Esophagus squamous epithelium (tissue), 5 donors: ENCODE measurements at places on chromosomes 7 and 10.

DNA sequence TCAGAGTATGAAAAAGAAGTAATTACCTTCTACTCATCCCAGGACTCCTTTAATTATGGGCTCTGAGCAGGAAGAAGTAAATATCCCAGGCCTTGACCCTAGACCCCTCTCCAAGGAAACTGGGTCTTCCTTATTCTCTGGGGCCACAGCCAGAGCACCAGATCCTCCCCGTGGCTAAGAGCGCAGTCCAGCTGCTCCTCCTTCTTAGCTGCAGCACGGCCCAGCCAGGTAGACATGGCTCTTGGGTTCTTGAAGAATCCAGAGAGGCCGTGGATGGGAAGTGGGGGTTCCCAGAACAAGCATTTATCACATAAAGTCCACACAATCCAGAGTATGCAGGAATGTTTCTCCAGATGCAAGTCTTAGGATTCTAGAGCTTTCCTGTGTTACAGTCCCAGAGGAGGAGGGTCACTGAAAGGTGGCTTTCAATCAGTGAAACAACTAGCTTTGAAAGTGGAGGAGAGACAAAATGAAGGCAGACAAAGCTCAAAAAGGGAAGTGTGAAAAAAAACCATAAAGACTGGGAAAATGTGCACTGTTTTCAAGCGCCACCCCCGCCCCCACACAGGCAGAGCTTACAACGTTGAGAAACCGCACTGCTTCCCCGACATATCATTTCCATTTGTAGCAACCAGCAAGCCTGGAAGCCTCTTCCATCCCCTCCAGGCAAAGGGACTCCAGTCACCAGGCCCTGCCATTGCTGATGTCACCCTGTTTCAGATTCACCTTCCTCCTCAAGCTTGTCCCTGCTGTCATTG lies 396.5 kb upstream of the MKI67 start:
- no peak for DNase-seq

DNA sequence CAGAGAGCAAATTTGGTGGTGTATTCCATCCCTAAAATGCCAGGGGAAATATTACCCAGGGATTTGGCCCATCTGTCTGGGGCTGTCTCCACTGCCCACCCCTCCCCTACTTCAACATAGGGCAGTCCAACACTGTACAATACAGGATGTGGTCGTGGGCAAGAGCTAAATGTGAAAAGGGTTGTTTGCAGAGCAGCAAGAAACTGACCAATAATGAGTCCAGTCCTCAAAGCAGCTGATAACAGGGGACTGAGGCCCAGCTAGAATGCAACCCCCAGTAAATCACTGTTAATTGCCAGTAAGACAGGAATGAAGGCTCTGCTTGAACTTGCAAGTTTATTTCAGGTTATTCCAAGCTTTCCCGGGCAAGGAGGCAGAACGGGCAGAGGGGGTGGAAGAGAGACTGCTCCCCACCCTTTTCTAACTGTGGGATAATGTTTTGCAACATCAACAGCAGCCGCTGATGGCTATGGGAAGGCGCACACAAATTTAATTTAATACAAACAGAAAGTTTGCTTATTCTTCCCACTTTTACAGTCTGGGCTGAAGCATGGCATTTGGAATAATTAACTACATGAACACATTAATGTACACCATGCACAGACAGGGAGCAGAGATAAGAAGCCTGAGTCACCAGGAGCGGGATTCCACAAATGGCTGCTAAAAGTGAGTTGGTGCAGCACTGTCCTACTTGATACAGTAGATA lies 36.8 kb downstream of the AFAP1L2 start:
- no peak for DNase-seq

DNA sequence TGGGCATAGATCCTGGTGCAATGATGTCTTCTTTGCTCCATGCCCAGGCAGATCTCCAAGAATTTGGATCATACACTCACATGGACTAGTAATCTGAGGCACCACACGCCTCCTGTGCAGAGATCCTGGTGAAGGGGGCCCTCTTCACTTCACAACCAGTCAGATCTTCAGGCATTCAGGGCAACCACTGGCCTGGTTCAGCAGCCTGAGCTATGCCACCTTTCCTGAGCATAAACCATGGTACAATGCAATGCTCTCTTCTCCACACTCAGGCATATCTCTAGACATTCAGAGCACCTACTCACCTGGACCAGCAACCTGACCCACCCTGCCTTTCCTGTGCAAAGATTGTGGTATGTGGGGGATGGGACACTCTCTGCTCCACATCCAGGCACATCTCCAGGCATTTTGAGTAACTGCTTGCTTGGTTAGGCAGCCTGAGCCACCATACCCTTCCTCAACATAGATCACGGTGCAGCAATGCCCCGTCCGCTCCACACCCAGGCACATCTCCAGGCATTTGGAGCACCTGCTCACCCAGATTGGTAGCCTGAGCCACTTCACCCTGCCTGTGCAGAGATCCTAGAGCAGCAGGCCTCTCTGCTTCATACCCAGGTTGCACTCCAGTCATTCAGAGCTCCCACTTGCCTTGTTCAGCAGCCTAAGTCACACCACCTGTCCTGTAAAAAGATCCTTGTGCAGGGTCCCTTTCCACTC lies 532.2 kb upstream of the STEAP1 start:
- no peak for DNase-seq

- DNase-seq, result no peak
These were observed 24.1 kb downstream of the GRIFIN start for GRCh38 chr7:2452074-2452507.

DNA sequence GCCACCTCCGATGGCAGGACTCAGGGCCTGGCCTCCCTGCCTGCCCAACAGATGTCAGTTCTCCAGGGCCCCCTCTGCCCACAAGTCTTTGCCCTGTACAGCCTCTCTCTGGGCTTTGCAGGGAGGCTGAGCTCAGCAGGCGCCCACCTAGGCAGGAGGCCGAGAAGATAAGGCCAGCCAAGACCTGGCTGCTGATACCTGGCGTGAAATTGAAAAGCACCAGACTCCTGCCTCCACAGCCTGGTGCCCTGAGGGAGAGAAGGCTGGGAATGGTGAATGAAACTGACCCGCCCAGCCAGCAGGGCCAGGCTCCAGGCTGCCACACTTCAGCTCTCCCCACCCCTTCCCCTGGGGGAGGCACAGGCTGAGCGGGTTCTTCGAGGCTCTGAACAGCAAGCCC lies 145.8 kb downstream of the CDH23 start:
- DNase-seq, result no peak

DNA sequence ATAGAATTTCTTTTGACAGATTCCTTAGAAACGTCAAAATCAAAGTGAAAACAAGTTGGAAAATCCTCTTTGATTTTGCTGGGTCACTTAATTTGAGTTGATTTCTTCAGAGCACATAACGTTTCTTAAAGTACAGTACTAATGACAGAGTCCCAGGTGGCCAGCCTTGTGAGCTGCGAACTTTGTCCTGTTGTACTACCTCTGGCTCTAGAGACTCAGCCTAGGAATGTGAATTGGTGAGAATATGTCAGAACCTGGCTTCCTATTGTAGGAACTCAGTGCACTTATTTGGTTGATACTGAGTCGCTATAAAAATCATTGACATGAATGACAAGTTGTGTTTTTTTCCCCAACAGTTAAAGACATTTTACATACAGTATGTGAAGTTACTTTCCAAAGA lies 20.2 kb downstream of the SDK1 start:
- no peak for DNase-seq

GRCh38 chr10:124354411-124355382 lies 64.0 kb downstream of the OAT start:
- no peak for DNase-seq

- DNase-seq, result no peak
These were observed at the start of gene CTTNBP2 for GRCh38 chr7:117873310-117874190. Gene CTTNBP2, minus strand, starts transcription at chr7:117873441. Its CDS starts 26 bp downstream, at chr7:117873415.

DNA sequence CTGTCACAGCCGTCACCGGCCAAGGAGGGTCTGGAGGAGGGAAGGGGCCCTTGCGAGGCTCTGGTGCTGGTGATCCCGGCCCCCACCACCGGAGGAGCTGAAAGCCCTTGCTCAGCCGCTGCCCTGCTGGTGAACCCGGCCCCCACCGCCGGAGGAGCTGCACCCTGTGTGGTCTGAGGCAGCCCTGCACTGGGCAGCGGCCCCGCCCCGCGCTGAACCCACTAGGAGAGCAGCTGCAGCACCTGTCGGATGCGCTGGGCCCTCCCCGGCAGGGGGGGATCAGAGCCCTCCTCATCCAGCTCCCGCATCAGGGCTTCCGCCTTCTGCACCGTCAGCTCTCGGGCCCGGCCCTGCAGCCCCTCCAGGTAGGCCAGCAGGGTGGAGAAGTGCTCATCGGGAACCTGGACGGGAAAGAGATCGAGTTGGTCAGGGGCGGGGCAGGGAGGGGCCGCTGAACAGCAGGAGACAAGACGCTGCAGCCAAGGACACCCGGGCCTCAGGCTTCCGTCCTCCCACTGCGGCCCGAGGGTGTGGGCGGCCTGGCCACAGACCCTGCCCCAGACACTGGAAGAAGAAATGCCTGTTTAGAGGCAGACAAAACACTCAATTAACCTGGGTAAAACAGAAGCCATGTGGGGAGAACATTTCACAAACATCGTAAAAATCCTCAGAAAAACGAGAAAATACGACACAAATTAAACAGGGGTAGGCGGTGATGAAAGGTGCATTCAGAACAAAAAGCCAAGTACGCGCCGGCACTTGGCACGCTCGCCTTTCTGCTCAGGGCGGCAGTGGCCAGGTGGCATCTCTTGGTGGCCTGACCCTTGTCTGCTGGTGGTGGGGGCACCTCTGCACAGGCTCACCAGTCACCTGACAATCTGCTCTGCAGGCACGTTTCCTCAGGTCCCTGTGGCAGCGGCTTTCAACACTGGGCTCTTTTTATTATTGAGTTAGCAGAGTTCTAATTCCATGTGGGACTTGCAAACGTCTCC lies 14.7 kb downstream of the CYP2W1 start:
- no peak for DNase-seq

- DNase-seq, result no peak
These were observed 218.3 kb downstream of the DOCK4 start for GRCh38 chr7:111987886-111988285.

DNA sequence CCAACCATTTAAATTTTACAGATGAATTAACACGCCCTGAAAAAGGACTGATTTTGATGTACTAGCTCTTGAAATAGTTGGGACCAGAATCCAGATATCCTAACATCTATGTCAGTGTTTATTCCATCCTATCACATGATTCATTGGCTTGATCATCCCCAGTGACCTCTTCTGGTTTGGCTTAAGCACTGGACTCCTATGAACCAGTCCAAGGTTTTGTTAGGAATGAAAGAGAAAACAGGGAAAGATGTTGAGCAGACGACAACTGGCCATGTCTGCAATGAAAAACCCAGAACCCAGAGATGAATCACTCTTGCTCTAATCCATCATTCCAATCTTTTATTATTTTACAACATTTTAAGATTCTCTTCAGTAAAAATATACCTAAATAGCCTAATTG lies 1080.9 kb downstream of the SORCS1 start:
- no peak for DNase-seq

- no peak for DNase-seq
These were observed 218.1 kb downstream of the MAD1L1 start for GRCh38 chr7:2014391-2015241.

- no peak for DNase-seq
These were observed 132.1 kb downstream of the NRBF2 start for GRCh38 chr10:63265222-63265617.

GRCh38 chr10:58436071-58436470 lies 50.9 kb downstream of the TFAM start:
- DNase-seq, result no peak

GRCh38 chr10:79020605-79021004 lies 48.2 kb upstream of the ZMIZ1 start:
- DNase-seq, result no peak

- DNase-seq, result no peak
These were observed 22.6 kb downstream of the ENKUR start for GRCh38 chr10:24993237-24993958.

DNA sequence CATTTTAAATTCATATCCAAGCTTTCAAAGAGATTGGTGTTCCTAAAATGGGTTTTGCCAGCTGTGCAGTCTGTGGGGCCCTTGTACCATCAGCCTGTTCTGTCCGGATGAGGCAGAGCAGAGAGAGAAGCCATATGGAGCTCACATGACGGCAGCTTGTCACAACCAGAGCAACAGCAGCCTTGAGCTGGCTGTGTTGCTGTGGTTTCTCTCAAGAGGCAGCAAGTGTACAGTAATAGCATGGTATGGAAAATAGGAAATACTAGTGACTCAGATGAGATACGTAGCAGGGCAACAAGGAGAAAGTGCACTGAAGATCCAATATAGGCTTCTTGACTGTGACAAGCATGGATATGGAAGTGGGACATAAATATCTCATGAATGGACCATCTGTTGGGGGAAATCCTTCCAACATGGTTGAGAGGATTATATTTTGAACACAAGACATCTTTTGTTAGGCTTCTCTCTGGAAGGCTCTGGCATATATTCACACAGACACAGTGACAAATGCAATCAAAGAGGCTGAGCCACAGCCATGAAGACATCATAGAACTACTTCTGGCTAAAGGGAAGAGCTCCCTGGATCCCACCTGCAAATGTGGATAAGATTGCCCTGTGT lies 251.0 kb upstream of the TAC1 start:
- no peak for DNase-seq

GRCh38 chr10:102721954-102722353 lies 7.5 kb downstream of the SFXN2 start:
- no peak for DNase-seq

GRCh38 chr7:50646069-50646468 lies 80.9 kb upstream of the DDC start:
- no peak for DNase-seq

DNA sequence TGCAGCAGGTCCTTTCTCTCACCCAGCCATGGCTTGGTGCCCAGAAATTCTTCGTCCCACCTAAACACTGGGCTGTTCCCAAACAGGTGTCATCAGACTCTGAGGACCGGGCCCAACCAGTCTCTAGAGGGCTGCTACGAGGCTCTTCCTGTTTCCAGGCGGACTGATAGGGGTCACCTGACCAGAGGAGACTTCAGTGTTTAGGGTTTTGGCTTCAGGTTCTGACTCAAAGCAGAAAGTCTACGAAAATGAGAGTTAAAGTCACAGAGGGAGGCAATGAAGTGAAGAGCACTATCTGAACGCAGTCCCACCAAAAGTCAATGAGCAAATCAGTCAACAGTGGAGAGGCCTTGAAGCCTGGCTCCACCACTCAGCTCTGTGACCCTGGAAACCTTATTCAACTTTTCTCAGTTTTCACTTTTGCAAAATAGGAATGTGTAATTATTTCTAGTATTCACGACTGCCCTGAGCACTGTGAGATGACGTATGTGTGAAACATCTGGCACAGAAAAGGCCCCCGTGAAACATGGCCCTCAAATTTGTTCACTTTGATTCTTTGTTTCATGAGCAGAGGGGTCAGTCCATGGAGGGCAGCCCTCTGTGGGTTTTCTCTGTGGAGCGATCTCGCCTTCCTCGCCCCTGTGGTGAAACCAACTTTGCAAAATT lies 189.9 kb upstream of the PDE1C start:
- no peak for DNase-seq

GRCh38 chr7:140506788-140507464 lies 27.6 kb upstream of the MKRN1 start:
- no peak for DNase-seq

DNA sequence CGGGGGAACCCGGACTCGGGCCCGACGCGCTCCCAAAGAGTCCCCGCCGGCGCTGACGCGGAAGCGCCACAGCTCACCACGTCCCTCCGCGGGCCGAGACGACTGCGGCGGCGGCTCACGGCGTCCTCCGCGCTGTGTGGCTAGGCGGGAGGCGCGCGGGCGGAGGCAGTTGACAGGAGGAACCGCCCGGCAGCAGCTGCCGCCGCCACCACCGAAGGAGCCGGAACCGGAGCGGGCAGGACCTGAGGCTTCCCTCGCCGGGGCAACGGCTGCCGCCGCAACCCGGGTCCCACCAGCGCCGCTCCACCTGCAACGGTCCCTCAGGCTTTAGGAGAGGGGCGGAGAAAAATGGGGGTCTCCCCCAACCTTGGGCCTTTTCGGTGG lies 334 bp downstream of the ZNF800 start:
- DNase-seq, result peak; percentile 46

GRCh38 chr7:26648554-26648953 lies 215.8 kb downstream of the SKAP2 start:
- DNase-seq, result no peak
